ENCODE measurements at places on chromosomes 16 and 17.

GRCh38 chr17:15406081-15406480 lies 61.3 kb downstream of the CDRT4 start:
- no peak for DNase-seq

DNA sequence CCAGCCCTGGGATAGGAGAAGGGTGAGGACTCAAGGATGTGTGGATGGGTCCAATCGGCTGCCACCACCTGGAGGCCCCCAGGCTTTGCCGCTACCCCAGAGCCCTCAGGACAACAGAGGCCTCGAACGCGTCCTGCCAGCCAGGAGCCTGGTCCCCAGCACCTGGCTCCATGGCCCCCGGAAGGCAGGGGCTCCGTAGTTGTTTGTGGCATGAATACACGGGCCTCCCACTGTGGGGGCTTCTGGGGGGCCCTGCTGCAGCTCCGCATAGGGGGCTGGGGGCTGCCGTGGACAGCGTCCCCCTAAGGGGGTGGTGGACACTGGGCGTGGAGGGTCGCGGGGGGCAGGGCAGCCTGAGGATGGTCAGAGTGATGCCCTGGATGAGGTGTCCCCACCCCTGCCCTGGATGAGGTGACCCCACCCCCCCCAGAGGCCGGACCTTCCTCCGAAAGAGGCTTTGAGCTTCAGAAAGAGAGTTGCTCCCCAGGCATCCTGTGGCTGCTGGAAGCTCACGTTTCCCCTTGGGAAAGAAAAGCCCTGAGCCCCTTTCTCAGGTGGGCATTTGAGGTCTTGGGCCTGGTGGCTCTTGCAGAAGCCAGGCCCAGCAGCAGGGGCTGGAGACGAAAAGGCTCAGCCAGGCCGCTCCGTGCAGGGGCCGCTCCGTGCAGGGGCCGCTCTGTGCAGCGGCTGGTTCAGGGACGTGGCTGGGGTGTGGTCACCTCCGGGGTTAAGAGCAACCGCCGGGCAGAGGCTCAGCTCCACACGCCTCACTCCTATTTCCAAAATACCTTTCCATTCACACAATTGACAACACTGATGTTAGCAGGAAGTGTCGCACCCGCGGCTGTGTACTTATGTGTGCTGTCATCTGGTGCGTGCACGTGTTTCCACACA lies 40.3 kb upstream of the GNG13 start:
- DNase-seq: no peak

- no peak for DNase-seq
Observed at GRCh38 chr16:22764662-22765327, 49.2 kb upstream of the HS3ST2 start.

- DNase-seq: peak; percentile 64
Observed at GRCh38 chr17:41835800-41836549, at the start of gene NT5C3B. TSS of gene NT5C3B (minus strand) at chr17:41836232. CDS start at chr17:41836193, 39 bp downstream.

GRCh38 chr17:50689251-50689650 lies 18.5 kb downstream of the ANKRD40 start:
- no peak for DNase-seq

DNA sequence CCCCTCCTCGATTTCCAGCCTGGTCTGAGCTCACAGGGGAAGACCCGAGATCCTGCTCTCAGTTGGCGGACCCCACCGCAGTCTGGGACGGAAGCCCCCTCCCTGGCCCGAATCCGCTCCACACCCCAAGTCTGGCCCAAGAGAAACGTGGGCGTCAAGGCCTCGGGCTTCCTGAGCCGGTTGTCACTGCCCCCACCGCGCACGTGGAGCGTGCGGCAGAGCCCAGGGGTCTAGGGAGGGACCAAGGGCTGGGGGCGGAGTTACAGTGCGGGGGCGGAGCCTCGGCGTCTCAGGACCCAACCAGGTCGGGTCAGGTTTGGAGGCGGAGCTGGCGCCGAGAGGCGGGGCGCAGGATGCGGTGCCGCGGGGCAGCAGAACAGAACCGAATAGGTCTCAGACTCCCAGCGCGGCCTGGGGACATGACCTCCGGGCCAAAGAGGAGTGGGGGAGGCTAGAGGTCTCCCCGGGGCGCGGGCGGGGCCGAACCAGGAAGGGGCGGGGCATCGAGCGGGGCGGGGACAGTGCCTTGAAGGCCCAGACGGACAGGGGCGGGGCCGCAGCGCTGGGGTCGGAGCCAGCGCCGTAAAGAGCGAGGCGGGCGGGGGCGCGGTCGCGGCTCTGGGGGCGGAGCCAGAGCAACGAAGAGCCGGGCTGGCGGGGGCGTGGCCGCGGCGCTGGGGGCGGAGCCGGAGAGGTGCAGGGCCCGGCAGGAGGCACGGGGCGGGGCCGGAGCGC lies 431 bp upstream of the ZFPM1 start:
- DNase-seq: peak; percentile 97

DNA sequence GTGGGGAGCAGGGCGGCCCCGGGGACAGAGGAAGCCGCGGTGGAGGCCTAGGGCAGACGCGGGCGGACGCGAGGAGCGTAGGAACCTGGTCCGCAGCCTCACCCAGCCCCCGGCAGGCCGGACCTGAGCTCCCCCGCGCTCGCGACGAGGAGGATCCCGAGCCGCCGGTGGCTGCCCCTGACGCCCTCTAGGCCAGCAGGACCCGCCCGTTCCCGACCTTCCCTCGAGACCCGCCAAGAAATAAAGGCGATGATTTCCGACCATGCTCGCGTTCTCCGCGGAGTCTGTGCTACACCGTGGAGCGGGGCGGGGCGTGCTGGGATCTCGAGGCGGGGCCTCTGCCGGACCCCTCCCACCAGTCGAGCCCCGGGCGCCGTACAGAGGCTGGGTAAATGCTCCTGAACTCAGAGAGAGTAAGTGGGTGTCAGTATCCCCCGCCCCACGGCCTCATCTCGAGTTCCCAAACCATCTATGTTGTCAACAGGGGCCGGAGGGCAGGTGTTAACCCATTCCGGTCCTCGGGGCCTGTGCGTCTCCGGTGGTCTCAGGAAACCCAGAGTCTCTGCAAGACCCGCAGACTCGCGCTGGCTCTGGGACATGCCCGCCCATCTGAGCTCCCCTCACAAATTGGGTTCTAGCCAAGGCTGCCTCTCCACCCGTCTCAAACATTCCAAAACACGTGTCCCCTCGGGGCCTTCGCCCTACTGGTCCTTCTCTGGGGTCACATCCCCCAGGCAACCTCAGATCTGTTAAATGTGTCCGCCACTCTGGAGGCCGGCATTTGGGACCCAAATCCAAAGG lies 13.7 kb downstream of the SYCE1L start:
- DNase-seq: peak; percentile 84

GRCh38 chr17:58661499-58661898 lies 30.3 kb downstream of the TEX14 start:
- DNase-seq: no peak

DNA sequence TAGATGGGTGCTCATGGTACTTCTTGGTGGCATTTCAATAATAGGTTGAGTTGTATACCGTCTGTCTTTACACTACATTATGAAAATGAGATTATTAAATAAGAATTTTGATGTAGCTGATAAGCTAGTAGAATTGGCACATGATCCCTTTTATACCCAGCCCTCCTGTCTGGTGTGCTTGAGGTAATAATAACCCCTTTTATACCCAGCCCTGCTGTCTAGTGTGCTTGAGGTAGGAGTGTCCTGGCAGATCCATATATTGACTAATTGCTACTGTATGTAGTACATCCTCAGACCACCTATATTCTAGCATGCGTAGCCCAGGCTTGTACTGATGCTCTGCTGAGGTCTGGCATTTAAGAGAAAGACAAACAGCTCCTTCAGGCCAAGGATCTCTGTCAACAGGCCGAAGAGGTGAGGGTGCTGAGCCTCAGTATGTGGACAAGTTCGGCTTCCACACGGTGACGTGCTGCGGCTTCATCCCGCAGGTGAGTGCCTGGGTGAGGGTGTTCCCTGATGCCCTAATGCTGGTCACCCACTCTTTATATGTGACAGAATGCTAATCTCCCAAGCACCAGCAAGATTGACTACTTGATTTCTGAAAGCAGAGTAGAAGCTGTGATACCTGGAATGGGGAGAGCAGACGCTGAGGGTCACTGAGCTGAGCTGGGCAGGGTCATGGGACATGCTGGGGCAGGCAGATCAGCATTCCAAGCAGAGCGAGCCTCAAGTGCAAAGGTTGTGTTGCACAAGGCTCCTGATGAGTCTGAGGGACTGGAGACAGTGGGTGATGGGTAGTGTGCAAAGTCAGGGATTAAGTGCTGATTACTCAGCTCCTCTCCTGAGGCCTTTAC lies 5.7 kb downstream of the FN3K start:
- peak; percentile 17 for DNase-seq

DNA sequence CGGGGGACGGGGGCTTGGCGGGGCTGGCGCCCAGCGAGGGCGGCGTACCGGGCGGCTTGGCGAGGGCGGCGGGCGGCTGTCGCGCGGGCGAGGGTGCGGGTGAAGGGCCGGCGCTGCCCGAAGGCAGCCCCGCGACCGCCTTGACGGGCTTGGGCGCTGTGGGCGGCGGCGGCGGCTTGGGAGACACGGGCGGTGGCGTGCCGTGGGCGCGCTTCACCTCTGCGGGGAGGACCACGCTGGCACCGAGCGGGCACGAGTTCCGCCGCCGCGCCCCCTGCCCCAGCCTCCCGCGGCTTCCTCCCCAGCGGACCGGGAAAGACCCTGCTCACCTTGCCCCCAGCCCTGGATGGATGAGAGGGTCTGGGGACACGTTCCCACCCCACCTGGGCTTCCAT lies 17.3 kb downstream of the CASKIN1 start:
- DNase-seq: no peak

DNA sequence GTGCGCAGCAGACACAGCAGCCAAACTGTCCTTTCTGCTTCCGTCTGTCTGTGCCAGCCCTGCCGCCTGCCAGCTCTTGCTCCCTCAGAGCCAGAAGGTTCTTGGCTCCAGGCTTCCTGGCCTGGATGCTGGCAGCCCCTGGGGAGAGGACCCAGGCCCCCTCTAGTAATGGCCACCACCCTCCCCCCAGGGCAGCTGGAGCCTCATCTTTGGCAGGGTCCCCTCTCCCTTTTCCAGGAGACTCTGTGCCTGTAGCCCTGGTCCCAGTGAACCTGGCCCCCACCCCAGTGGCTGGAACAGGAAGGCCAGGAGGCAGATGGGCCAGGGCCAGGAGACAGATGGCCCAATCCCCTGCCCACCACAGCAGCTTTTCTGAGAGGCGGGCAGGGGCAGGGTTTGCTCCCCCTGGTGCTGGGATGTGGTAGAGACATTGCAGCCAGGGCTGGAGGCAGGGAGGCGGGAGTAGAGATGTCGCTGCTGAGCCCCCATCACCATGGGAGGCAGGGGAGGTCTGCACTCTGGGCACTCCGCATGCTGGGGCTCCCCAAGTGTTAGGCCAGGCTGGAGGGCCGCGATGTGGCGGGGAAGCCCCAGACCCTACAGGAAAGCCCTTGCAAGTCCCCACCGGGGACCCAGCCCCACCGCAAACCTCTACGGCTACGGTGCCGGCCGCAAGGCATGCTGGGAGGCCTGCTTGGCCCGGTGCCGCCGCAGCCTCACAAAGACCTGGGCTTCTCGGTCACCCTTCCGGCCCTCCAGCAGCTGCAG lies 16.7 kb downstream of the UNC13D start:
- peak; percentile 92 for DNase-seq

- peak; percentile 86 for DNase-seq
Observed at GRCh38 chr16:27920391-27920891, 143.1 kb downstream of the GSG1L start.

- DNase-seq: no peak
Observed at GRCh38 chr16:86052115-86052670, 153.2 kb downstream of the IRF8 start.

DNA sequence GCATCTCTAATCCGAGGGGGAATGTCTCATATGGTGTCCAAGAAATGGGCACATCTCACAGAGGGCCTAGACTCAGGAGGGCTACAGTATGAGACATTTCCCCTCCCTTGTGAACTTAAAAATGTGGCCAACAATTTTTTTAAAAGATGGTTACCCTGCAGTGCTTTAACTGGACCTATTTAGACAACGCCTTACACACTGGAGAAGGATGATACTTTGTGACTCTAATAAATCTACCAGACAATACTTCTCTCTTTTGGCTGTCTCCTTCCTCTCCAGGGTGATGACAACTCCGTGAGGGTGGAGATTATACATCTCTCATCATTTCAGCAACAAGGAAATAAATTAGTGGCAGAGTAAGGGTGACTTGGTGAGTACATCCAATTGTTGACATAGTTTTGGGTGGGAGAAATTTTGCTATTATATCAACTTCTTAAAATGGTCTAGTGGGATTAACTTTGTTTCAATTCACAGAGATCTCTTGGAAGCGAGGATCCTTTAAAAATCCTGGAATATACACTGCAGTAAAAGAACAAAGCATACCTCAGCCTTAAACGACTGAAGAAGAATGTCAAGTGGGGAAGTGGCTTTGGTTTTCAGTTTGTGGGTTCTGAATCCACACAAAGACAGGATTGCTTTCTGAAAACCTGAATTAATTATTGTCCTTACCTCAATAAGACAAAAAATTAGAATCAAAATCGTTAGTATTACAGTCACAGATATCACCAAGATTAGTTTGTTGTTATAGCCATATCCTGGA lies 89.8 kb downstream of the KPNA2 start:
- DNase-seq: peak; percentile 26

- no peak for DNase-seq
Observed at GRCh38 chr17:30520436-30520835, 43.2 kb downstream of the GOSR1 start.

DNA sequence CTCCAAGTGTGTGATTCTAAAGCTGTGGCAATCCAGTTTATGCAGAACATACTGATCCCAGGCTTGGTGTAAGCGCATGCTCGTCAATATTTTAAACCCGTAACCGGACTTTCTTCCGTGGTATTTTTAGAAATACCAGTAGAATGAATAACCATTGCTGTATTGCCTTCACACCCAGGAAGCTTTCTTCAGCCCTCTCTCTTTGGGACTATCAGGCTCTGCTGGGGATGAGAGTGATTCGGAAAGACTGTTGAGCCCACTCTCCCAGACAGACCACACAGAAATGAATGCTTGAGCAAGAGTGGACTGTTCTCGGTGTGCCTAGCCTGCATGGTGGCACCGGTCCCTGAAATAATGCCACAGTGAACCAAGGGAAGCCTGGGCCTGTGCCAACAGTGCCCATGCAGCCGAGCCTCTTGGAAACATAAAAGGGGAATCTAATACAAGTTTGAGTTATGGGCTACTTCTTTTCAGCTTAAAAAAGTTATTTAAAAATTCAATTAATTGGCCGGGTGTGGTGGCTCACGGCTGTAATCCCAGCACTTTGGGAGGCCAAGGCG lies 89.9 kb upstream of the ELAC2 start:
- DNase-seq: no peak

DNA sequence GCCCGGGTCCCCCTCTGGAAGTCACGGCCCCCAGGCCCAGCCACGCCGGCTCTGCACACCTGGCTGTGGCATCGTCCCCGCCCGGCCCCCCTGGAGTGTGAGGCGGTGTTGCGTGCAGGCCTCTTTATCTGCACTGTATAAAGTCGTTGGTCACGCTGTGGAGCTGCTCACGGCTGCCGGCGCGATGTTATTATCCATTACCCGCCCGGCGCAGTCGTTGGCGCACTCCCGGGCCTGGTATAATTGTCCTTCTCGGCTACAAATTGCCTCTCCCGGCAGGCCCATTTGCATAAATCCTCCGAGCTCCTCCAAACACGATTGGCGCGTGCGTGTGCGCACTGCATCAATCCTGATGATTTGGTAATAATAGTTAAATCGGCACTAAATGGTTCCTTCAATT lies 57.8 kb downstream of the BAHCC1 start:
- DNase-seq: no peak

All from GM23338 (cell line).